ENCODE measurements at places on chromosomes 6 and 20. TPM values are rescaled to one million over a fixed set of nuclear protein-coding genes. Genes with fewer than 3 reads are reported as not detected.

The TMEM217 gene
- total RNA-seq = 4.2 TPM

The CALHM6 gene
- total RNA-seq = 2.2 TPM

- no peak overlapping the region for H3K27ac ChIP-seq
- H3K4me1 ChIP-seq = no peaks in the 10 kb centered on the region
- DNase-seq = no peak
- no peak overlapping the region for H3K4me3 ChIP-seq
- no peaks in the 10 kb centered on the region for H3K27me3 ChIP-seq
Measured at GRCh38 chr6:163994566-163994965, 580.0 kb downstream of the QKI start.

GRCh38 chr6:26273673-26274588, 91.1 kb upstream of the BTN3A2 start:
- no peaks in the 10 kb centered on the region for H3K27me3 ChIP-seq
- peaks cover 23% of the 10 kb centered on the region for H3K4me1 ChIP-seq
- peak overlapping the region; percentile 87 for H3K4me3 ChIP-seq
- H3K27ac ChIP-seq = peak overlapping the region; percentile 85

DNA sequence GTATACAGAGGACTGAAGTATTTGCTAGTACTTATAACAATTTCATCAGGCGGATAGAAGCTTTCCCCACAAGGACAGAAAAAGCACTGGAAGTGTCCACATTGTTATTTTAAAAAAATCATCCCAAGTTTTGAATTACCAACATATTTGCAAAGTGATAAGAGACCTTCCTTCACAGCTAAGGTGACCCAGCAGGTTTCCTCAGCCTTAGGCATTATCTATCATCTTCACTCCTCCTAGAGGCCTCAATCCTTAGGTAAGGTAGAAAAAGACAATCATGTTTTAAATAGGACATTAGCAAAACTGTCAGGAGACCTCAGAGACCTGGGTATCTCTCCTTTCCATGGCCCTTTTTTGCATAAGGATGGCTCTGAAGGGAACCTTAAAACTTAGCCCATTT, 72.5 kb upstream of the CHD6 start:
- H3K27me3 ChIP-seq = no peaks in the 10 kb centered on the region
- H3K4me1 ChIP-seq = peaks cover 4% of the 10 kb centered on the region
- no peak overlapping the region for H3K27ac ChIP-seq
- DNase-seq = no peak
- H3K36me3 ChIP-seq = no peaks in the 10 kb centered on the region
- no peak overlapping the region for H3K4me3 ChIP-seq

DNA sequence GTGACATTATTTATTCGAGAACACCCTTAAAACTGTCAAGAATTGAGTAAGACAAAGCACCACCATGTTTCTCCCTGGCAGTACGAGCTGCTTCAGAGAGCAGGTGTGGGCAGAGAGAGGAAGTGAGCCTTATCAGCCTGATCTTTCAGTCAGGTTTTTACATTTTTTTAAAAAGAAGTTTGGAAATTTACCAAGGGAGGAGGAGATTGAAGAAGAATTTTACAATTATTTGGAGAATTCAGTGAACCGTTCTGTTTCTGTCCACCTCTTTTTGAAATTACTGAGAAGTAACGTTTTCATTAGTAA, 75.5 kb downstream of the ZDHHC14 start:
- no peak overlapping the region for H3K27ac ChIP-seq
- peaks cover 18% of the 10 kb centered on the region for H3K4me1 ChIP-seq
- no peak overlapping the region for H3K4me3 ChIP-seq
- no peaks in the 10 kb centered on the region for H3K27me3 ChIP-seq
